ENCODE measurements at places on chromosomes 3 and 15.
A peak's percentile ranks its signal among the peaks of the same experiment; 100 is the strongest.

DNA sequence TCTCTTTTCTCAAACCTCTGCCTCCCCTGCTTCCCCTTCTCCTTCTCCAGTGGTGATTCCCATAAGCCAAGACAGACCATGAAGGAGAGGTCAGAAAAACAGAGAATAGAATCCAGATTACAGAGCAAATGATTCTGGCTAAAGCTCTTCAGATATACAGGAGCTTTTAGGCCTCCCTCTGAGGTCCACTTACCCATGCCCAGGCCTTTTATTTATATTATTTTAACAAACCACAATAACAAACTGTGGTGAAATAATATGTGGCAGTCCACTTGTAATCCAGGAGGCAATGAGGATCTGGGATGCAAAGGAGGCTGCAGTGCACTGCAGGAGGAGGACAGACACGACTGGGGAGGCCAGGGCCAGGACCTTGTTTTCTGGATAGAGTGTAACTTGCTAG is 104.1 kb downstream of the STAC start:
- DNase-seq = no peak

- DNase-seq = no peak
Observed at GRCh38 chr3:9194509-9195184, 54.8 kb downstream of the SRGAP3 start.

- no peak for DNase-seq
Observed at GRCh38 chr3:173416070-173416469, 18.5 kb downstream of the NLGN1 start.

GRCh38 chr3:156433138-156433537 is 121.8 kb downstream of the SSR3 start:
- DNase-seq = peak; percentile 97

DNA sequence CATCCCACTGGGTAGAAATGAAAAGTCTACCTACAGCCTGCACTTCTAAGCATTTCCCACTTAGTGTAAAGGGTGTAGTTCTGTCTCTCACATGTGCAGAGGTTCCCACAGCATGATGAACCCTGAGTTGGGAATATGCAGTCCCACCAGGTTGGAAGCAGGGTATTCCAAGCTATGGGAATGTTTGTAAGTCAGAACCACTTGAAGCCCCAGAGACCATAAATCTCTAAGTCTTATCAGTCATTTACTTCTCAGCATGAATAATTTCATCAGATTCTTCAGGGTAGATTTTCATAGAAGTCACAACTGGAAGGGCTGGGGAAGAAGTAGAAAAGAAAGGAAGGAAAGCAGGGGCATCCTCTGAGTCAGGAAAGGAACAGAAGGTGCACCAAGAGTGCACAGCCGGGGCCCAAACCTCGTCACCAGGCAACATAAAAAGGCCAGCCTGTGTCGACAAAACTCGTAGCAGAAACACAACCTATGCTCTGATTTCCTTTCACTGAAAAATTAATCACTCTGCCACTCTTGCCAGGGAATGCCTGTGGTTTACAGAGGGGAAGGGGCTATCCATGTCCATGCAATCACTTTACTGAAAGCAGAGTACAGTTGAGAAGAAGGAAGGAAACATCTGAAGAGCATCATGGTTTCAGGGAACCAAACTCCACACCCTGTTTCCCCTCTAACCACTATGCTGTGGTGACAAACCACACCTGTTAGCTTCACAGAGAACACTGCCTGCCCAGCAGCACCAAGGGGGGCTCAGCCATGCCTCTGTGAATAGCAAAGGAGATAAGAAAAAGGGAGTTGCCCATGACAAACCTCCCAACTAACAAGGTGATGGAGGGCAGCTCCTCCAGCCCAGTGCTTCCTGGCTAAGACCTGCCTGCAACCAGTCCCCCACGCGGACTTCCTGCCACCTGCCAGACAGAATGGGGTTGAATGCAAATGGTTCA is 40.5 kb downstream of the SH3BP5 start:
- no peak for DNase-seq

- DNase-seq = no peak
Observed at GRCh38 chr3:30974071-30974470, 79.6 kb upstream of the GADL1 start.

- no peak for DNase-seq
Observed at GRCh38 chr3:107263269-107264021, 113.8 kb upstream of the CCDC54 start.

- no peak for DNase-seq
Observed at GRCh38 chr3:43364926-43365325, 78.6 kb downstream of the SNRK start.

GRCh38 chr15:95567686-95568085 is 762.8 kb upstream of the NR2F2 start:
- DNase-seq = no peak

- DNase-seq = no peak
Observed at GRCh38 chr3:28651159-28651558, 302.5 kb upstream of the AZI2 start.

DNA sequence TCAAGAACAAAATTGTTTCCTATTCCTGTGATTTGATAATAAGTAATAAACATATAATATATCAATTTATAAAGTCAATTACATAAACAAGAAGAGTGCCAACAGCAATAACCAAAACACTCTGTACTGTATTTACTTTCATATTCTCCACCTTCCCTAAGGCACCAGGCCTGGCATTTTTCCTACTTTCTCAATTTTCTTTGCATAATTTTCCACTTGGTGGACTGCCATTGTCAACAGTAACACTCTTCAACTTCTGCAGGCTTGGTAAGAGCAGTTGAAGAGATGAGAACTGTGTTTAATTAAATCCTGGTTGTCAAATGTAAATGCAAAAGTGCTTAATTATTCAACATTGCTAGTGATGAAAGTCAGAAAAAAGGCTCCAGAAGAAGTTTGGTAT is 229.8 kb upstream of the PLSCR5 start:
- DNase-seq = no peak

DNA sequence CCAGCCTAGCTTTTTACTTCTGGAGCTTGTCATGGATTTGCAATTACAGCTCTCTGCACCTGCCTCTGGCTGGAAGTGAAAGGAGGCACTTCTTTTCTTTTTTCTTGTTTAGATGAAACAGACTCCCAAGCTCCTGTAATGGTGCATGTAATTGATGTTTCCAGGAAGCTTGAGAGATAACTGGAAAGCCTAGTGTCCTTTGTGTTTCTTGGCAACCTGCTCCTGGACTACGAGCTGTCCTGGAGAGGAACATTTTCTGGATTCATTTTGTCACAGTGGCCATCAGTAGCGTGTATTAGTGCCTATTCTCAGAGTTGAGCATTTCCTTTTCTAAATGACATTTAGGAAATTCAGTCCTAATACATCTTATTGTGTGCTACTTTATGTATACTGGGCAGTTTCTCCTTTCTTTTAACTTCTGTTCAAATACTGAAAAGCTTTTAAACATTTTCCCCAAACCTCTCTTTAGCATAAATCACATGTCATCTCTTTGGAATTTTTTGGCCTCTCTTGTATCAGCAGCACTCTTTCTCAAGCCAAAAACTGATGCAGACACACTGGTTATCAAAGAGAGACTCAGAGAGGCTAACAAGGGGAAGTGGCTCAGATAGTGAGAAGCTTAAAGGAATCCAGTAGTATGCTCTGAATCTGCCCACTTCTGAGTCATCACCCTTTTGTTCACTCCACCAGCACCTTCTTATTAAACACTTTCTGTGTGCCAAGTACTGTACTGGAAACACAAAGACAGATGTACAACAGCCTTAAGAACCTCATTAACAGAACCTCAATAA is 62.6 kb upstream of the SLC2A2 start:
- DNase-seq = peak; percentile 75

- DNase-seq = no peak
Observed at GRCh38 chr15:22966321-22967083, 13.7 kb downstream of the CYFIP1 start.

GRCh38 chr15:39583596-39584265 is 2.9 kb downstream of the THBS1 start:
- peak; percentile 81 for DNase-seq

- peak; percentile 18 for DNase-seq
Observed at GRCh38 chr3:114178770-114179368, at the start of gene DRD3. Gene DRD3, minus strand, starts transcription at chr3:114179052. Its CDS starts 7,060 bp downstream, at chr3:114171992.

GRCh38 chr3:99351122-99351521 is 287.3 kb upstream of the COL8A1 start:
- DNase-seq = no peak

- DNase-seq = no peak
Observed at GRCh38 chr15:73984208-73984979, 7.7 kb downstream of the STOML1 start.

DNA sequence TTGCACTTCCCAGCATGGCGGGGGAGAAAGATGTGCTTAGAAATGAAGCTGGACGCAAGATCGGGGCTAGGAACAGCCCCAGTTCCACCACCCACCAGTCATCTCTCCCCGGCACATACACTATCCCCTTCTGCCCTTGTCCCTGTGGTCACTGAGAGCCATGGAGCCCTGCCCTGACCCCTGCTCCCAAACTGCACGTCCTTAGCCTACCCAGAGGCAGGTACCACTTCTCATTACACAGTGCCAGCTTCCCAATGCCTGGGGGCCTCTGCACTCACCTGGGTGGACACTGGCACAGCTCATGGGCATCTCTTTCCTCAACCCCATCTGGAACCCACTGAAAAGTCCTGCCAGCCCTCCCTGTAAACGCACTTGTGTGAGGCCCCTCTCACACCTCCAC is 139.3 kb upstream of the PRR20G start:
- no peak for DNase-seq

GRCh38 chr3:61464518-61465140 is 96.7 kb upstream of the PTPRG start:
- no peak for DNase-seq

Measured in foreskin keratinocyte (primary cell).